Chondrocyte (in vitro differentiated cells): ENCODE measurements at places on chromosomes 3 and 15. TPM values are rescaled to one million over a fixed set of nuclear protein-coding genes. Genes with fewer than 3 reads are reported as not detected.

- DNase-seq: no peak
Measured at GRCh38 chr15:70289191-70289955, 191.7 kb upstream of the TLE3 start.

- no peak for DNase-seq
Measured at GRCh38 chr3:4404881-4405280, 62.2 kb downstream of the SUMF1 start.

DNA sequence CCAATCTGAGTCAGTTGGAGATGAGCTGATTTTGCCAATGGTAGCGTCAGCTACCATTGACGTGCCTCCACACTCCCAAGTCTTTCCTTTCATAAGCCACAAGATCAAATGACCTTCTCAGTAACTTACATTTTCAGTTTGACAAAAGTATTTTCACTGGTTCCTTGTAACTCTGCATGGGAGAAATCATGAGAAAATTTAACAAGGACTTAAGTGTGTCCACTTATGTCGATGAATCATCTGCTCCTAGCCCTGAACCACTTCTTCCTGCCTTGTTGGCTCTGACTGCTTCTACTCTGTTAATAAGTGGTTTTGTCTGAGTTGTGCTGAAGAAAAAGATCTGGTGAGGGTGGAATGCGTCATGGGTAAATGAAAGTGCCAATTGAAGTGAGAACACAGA is 101.2 kb downstream of the NFKBIZ start:
- DNase-seq: no peak

GRCh38 chr3:85560088-85560785 is 601.4 kb downstream of the CADM2 start:
- DNase-seq: no peak

CHRM5 gene
- total RNA-seq: not detected in 3 replicates

DNA sequence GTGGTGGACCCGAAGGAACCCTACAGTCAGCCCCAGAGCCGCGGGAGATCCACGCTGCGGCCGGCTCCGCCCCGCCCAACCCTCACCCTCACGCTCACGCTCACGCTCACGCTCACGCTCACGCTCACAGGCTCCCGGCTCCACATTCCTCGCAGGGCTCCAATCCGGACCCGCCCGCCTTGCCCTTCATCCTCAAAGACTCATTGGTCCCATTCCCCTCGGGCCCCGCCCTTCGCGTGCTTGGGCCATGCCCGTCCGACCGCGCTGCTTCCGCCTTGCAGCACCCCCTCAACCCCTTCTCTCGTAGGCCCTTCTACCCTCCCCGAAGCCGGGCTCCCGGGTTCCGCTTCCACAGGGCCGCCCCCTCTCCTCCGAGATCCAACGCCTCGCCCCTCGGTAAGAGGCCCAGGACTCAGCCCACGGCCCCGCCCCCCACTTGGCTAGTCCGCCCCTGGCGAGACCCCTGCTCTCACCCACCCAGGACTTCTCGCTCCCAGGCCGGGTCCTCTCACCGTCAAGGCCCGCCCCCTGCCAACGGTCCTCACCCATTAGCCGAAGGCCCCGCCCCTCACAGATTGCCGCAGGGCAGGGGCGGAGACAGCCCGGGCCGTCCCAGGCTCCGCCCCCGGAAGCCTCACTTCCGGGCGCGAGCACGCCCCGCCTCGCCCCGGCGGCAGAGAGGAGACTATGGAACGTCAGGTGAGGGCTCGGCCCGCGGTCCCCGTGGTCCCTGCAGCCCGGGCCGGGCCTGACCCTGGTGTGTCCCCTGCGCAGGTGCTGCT is at the start of gene APEH:
TSS of gene APEH (plus strand) at position 637 of the 782 bp plus-strand sequence. CDS start at position 688, 51 bp downstream.
- no peak for DNase-seq

DNA sequence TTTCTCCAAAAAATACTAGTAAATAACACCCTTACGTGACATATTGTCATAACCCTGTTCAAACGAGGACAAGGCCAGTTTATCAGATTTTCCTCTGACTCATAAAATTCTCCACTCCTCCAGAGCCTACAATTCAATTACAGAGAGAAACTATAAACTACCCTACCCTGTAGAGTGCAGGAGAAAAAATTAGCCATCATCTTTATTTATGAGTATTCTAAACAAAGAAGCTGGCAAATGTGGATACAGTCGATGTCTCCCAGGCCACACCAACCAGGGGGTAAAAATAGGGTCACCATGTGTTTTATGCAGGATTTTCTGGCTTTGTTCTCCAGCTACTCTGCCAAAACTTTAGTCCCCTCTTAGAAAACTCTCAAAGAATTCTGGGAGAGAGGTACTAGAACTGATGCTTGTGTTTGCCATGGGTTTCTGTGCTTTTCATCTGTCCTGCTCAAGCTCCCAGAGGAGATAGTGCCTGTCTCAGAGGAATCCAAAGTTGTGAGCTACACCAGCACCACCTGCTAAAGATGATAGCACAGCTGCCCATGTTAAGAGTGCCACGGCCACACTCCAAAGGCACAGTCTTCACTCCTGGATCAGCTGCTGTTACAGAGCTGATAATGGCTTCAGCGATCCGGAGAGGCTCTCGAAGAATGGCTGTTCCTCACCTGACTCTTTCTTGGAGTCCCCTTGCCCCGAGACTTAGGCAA is 150.2 kb downstream of the IMPG2 start:
- DNase-seq: no peak

DNA sequence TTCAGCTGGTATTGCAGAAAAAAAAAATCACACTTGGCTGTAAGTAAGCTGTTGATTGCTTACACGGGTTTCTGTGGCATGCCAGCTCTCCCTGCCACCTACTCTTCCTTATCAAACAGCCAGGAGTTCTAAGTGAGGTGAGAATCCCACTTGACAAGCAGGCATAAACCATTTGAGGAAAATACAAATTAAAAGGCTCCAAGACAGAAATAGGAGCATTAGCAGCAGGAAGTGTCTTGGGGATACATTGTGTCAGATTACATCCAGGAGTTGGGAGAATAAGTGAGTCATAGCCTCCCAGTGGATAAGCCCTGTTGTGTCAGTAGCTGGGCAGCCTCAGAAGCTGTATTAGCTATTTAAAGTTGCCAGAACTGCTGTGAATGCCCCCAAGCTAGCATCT is 256.0 kb downstream of the CNTN4 start:
- DNase-seq: no peak

- DNase-seq: no peak
Measured at GRCh38 chr15:52520421-52520820, 8.3 kb downstream of the MYO5A start.

DNA sequence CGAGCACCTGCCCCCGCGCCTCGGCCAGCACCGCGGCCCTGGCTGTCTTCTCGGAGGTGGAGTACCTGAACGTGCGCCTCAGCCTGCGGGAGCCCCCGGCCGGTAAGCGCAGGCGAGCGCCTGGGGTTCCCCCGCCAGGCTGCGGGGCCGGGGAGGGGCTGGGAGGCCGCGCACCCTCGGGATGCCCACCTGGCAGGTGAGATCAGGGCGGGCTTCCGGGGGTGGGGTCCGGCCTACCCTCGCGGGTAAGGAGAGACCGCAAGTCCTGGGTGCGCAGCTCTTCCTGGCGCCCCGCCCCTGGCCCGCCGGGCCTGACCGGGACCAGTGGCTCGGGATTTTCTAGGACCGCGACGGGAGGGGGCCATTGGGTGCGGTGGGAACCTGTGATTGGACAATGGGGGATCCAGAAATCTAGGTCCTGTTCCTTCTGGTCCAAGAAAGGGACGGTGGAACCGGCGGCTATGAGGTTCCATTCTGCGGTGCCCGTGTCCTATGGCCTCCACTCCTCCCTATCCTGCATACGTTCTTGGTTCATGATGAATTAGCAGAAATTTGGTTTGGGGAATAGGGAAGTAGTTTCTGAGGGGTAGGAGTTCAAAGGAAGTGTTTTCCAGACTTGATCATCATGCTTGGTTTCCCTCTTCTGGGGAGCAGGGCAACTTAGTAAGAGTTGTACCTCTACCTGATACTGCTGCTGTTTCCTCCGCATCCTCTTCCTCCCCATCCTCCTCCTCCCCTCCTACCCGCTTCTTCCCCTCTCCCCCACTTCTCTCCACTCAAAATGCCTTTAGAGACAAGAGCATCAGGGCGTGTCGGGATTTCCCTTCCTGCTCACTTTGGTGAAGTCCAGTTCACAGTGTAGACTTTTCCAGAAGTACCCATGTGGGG is 808 bp downstream of the ARRDC4 start:
- DNase-seq: peak; percentile 82

CLCN2 gene
- 3.1 to 6.5 TPM (median 3.1 TPM) in 3 replicates for total RNA-seq

- no peak for DNase-seq
Measured at GRCh38 chr3:67870477-67870876, 216.1 kb upstream of the SUCLG2 start.

FGF12 gene
- 0.15 TPM in 1 of 3 replicates, not detected in the others for total RNA-seq
